ENCODE measurements at places on chromosomes 1 and 21.

DNA sequence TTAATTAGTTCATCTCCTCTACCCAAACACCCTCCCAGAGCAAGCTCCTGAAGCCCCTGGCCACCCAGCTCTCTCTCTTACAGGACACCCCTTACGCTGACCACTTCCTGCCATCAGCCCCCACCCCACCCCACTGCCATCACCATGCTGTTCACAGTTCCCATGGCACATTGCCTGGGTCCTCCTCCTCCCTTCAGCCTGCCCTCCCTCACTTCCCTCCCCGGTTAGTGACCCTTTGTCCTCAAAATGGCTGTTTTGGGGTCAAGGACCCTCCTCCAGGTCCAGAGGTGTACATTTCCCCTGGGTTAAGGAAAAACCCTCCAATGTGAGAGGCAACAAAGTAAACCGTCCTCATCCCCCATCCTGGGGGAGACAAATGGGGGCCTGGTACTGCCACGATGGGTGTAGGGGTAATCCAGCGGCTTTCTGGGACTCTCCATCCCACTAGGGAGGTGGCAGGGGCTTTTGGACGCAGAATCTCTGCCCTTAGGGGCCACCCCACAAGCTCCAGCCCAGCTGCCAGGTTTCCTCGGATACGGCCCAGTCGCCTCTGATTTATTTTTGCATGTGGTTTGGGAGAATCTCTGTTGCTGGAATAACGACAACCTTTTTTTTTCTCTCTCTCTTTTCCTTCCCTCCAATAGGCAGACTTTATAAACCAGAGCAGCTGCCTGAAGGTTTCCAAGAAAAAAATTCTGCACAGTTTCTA lies 8.5 kb downstream of the CAMK2N1 start:
- no peak for DNase-seq

GRCh38 chr1:172219966-172220365 lies 200.5 kb upstream of the C1orf105 start:
- DNase-seq: no peak

GRCh38 chr21:15141261-15141970 lies 76.6 kb upstream of the NRIP1 start:
- no peak for DNase-seq

GRCh38 chr1:91809317-91809716 lies 76.6 kb downstream of the TGFBR3 start:
- DNase-seq: no peak

- peak; percentile 85 for DNase-seq
Measured at GRCh38 chr1:159077120-159077961, 775 bp upstream of the AIM2 start.

DNA sequence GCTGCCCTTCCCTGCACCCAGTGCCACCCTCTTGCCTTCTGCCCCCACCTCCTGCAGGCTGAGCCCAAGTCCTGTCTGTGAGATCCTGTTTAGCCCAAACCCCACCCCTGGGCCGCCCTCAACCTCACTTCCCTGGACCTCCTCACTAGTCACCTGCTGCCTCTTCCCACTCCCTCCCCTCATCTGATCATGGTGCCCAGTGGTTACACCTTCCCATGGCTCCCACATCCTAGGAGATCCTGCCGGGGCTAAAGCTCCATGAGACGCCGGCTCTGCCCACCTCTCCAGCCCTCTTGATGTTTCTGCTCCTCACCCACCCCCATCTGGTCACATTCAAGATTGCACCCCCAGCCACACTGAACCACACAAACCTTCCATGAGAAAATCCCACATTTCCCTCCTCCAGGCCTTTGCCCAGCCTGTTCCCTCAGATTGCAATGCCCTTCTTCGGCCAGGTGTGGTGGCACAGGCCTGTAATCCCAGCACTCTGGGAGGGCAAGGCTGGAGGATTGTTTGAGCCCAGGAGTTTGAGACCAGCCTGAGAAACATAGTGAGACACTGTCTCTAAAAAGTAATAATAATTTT lies 17.0 kb downstream of the TTC39A start:
- no peak for DNase-seq

- DNase-seq: no peak
Measured at GRCh38 chr1:61640531-61641530, 84.1 kb downstream of the TM2D1 start.

DNA sequence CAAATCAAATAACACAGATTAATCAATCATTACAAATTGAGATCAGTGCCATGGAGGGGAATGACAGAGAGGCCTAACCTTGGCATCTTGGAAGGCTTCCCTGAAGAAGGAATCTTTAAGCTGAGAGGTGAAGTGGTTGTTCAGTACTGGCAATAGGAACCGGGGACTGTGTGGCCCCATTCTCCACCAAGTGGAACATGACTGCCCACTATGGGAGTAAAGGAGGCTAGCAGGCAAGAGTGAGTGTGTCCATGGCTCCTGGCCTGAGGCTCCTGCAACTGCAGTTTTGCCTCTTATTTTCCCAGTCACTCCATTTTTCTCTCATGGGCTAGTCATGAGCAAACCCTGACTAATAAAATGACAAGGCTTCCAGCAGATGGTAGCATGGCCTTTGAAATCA lies 112.2 kb upstream of the GJB5 start:
- no peak for DNase-seq

DNA sequence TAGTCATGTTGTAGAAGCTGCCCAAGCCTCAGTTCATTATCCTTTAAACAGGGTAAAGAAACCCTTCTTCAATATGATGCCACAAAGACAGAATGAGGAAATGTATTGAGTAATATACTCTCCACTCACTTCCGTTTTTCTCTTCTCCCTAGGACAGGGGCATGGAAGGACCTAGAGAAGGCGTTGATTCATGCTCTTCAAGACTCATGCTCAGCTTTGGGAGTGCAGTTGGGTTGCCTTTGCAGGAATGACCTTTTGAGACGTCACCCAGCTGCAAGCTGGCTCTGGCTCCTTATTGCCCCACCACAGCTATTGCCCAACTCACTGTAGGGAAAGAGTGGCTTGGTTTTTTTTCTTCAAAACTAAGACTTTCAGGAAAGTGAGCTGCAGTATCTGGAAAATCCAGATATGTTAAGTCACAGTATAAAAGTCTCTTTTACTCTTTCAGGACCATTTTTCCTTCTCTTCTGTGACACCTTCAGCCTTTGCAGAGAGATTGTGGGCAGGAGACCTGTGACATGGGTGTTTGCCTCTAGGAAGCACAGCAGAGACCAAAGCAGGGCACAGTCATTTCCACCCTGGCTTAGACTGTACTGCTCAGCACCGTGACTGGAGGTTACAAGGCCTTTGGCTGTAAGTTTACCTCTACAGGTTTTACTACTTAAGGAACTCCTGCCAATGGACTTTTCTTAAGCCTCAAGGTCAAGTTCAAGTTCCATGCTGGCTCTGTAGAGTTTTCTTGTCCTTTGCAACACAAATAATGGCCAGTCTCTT lies 39.5 kb downstream of the XCL2 start:
- no peak for DNase-seq

- no peak for DNase-seq
Measured at GRCh38 chr1:30042438-30043147, 680.8 kb downstream of the MATN1 start.

- no peak for DNase-seq
Measured at GRCh38 chr1:103197216-103197615, 88.9 kb upstream of the COL11A1 start.

- DNase-seq: no peak
Measured at GRCh38 chr1:233031521-233031920, 81.1 kb downstream of the NTPCR start.

GRCh38 chr1:26320896-26321295 lies 3.1 kb downstream of the CD52 start:
- DNase-seq: no peak

DNA sequence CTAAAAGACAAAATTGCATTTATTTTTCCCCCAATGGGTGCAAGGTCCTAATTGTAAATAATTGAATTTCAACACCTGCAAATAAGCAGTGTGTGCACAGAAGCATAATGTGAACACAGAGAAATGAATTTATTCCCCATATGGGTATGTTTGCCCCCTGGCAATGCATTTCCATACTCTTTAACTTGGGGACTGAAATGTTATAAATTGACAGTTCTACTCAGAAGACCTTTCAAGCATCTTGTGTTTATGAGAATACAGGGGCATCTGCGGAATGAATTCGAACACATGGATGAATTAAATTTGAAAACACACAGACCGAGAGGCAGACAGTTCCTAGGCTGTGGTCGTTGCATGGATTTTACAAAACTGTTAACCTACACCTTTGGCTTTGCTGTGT lies 3.5 kb downstream of the PBX1 start:
- no peak for DNase-seq

DNA sequence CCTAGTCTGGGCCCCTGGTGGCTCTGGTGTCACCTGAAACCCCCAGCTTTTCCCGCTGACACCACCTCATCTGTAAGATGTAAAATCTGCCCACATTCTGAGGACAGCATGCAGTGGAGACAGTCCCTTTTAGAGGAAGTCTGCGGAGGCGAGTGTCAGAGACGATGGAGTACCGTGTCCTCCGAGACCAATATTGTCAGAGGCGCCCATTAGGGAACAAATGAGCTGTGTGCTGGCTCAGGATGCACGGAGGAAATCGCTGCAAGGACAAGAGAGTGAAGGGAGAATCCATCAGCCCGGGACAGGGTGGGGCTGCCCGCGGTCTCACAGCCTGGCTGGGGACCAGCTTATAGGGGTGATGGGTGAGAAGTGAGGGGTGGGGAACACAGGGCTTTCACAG lies 214.8 kb downstream of the MATN1 start:
- DNase-seq: no peak

- no peak for DNase-seq
Measured at GRCh38 chr1:204098683-204099082, 25.8 kb downstream of the SOX13 start.

- no peak for DNase-seq
Measured at GRCh38 chr1:99571092-99571734, 74.7 kb upstream of the PALMD start.
